ENCODE measurements at places on chromosomes 11 and 22.

- peak; percentile 37 for DNase-seq
Observed at GRCh38 chr22:37225481-37225880, 13.2 kb upstream of the SSTR3 start.

DNA sequence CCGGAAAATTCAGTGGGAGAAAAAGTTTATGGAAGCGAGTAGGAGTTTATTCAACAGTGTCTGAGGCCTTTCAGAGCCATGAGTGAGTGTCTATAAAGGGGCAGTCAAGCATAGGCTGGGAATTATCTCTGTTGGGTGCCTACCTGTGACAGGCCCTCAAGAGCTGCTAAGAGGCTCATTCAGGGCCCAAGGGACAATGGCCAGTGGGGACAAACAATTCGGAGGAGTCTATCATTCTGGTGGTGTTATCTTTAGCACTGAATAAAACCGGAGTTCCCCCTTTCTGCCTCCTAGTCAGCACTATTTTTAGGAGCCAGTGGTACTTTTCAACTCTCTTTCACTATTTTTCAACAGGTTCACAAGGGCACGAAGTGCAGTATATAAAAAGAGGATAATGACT is 89.5 kb upstream of the HTATIP2 start:
- no peak for DNase-seq

GRCh38 chr11:77081976-77082836 is 15.4 kb downstream of the CAPN5 start:
- DNase-seq = no peak

DNA sequence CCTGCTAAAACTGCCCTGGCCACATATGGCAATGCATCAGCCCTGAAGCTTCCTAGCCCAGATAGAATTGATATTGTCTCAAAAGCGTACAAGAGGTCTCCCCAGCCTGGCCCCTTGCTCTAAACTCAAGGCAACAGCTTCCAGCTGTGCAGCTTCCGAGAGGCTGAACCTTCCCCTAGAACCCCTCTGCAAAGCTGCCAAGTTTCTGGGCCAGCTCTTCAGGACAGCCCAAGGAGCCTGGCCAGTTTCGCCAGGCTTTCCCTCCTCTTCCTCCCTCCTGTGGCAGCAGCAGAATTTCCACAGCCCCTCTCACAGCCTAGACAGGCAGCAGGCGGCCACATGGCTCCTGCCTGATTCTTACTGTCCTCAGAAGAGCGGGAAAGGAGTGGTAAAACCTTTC is 34.5 kb downstream of the NUMA1 start:
- no peak for DNase-seq

GRCh38 chr11:123231777-123232176 is 36.7 kb upstream of the CLMP start:
- DNase-seq = no peak

DNA sequence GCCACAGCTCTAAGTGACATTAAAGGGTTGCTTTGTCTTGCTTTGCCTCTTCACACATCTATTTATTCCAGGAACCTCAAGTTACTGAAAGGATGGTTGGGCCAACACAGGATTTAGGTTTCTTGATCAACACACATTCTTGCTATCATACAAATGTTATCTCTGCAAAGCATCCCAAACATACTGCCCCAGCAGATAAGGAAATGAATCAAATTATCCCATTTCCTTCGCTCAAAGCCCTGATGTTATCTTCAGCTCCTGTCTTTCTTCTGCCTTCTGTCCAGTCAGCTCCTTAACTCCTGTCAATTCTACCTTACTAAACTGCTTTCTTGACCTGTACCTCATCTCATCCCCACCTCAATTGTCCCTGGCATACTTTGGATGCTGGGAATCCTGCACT is 355.9 kb upstream of the TENM4 start:
- no peak for DNase-seq
